Small intestine (tissue), 16 donors: ENCODE measurements at places on chromosomes 5 and 9. TPM values are rescaled to one million over a fixed set of nuclear protein-coding genes. Genes with fewer than 3 reads are reported as not detected.

DNA sequence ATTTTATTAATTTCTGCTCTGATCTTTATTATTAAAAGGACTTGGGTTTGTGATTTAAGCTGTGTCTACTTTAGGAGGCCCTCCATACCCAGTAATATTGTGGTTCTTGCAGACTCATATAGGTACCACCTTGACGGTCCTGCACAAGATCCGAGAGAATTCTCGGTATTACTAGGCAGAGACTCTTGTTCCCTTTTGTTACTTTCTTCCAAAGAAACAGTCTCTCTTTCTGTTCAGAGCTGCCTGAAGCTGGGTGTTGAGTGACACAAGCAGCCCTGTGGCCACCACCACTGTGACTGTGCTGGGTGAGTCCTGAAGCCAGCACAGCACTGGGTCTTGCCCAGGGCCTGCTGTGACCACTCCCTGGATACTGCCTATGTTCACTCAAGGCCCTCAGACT is 666.6 kb downstream of the SEMA5A start:
- no peaks in the 10 kb centered on the region for H3K27me3 ChIP-seq
- H3K4me1 ChIP-seq = no peaks in the 10 kb centered on the region
- no peak for DNase-seq
- H3K36me3 ChIP-seq = no peaks in the 10 kb centered on the region

DNA sequence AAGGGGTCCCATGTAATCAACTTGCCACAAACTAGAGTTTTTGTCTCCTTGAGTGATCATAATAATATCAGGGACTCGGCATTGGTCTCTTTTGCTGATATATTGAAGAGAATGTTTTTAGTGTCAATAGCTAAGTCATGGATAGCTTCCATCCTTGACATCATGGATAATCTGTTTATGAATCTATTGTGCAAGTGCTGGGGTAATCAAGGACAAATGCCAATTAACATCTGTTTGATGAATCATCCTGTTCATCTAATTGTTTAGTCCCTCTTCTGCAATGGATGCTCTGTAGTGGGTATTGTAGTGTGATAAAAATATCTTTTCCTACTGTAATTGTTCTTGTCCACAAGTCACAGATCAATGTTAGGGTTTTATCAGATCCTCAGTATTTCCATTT is 607.5 kb upstream of the SEMA6A start:
- no peak for DNase-seq
- no peaks in the 10 kb centered on the region for H3K27me3 ChIP-seq
- no peaks in the 10 kb centered on the region for H3K4me1 ChIP-seq
- H3K36me3 ChIP-seq = no peaks in the 10 kb centered on the region

DNA sequence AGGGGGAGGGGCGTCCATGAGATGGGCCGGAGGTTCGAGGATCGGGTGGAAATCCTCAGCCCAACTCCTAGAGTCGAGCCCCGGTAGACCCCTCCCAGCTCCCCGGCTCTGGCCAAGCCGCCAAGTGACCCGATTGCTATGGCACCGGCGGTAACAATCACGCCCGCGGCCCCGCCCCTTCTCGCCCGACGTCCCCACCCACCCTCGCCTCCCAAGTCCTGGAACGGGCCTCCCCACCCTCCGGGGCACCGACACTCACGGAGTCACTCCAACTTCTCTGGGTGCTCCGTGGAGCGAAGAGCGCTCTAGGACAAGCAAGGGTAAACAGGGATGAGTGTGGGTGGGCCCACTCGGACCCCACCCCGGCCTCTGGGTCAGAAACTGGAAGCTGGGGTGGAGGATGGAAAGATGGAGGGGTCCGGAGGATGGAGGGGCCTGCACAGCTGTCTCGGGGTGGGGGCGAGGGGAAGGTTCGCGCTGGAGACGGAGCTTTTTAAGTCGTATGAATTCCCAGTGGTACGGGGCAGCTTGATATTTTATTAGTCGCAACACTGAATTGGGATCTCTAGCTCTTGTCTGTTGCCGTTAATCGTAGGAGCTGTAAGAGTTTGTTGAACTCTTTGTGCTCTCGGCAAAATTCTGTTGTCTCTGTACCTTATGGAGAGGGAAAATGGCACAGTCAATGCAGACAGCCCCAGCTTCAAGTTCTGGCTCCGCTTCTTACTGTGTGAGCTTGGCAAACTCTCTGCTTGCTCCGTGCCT is at the start of gene SPACA9:
SPACA9 (plus strand) TSS at position 204 of the 762 bp plus-strand sequence. CDS start 5,050 bp downstream, outside the sequence.
- peak; percentile 33 for DNase-seq
- no peaks in the 10 kb centered on the region for H3K27me3 ChIP-seq
- peaks cover under 1% of the 10 kb centered on the region for H3K36me3 ChIP-seq
- H3K4me3 ChIP-seq = peak within 1 kb of the TSS; percentile 95
- H3K4me1 ChIP-seq = no peaks in the 10 kb centered on the region

GRCh38 chr5:121019106-121019505 is 555.0 kb downstream of the PRR16 start:
- H3K27me3 ChIP-seq = no peaks in the 10 kb centered on the region
- no peaks in the 10 kb centered on the region for H3K36me3 ChIP-seq
- no peak overlapping the region for H3K4me3 ChIP-seq
- DNase-seq = no peak
- no peaks in the 10 kb centered on the region for H3K4me1 ChIP-seq

DNA sequence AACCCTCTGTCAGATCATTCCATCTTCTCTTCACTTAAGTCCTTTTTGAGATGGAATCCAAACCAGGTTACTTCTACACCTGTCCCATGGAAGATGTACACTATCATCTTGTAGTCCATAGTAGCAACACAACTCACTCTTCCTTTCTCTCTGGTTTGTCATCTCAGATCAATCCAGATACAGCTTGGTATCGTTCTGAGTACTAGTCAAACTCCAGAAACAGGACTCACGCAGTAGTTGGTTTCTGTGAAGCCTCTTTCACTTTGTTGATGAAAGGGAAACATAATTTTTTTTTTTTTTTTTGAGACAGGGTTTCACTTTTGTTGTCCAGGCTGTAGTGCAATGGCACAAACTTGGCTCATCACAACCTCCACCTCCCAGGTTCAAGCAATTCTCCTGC is 484.0 kb downstream of the PRDM9 start:
- H3K27me3 ChIP-seq = no peaks in the 10 kb centered on the region
- H3K4me3 ChIP-seq = no peak overlapping the region
- no peaks in the 10 kb centered on the region for H3K36me3 ChIP-seq
- no peaks in the 10 kb centered on the region for H3K4me1 ChIP-seq
- DNase-seq = no peak

DNA sequence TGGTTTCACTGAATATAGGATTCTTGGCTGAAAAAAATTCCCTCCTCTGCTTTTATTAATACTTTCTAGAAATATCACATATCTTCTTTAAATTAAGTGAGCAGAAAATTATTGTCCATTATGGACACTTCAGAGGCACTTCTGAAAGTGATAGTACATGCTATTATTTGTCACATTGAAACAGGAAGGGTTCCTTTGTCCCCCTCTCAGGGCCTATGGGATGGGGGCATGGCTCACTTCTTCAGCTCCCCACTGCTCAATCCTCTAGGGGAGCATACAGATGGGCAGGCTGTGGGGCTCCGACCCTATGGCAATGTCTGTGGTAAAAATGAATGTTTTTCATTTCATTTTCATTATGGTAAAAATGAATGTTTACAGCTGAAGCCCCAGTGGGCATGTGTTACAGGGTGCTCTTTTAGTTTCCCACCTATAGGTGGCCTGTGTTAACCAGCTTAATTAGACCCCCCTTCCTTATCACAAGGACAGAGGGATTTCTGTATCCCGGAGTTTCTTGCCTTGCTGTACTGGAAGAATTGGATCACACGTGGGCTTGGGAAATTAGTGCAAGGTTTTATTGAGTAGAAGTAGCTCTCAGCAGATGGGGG is 1225.2 kb downstream of the PTPRD start:
- H3K27me3 ChIP-seq = no peaks in the 10 kb centered on the region
- H3K4me1 ChIP-seq = no peaks in the 10 kb centered on the region

- H3K27ac ChIP-seq = no peak overlapping the region
- H3K4me1 ChIP-seq = peaks cover 2% of the 10 kb centered on the region
- H3K4me3 ChIP-seq = no peak overlapping the region
- no peak for DNase-seq
- H3K27me3 ChIP-seq = no peaks in the 10 kb centered on the region
These were observed 89.3 kb upstream of the ALDH1A1 start for GRCh38 chr9:73042155-73042554.

MORN5 gene
- polyA plus RNA-seq = not detected

C9orf50 gene
- not detected for polyA plus RNA-seq

SLCO4C1 gene
- polyA plus RNA-seq = not detected

DRD1 gene
- polyA plus RNA-seq = not detected

ALDOB gene
- polyA plus RNA-seq = 1,577 TPM

KCNV2 gene
- not detected for polyA plus RNA-seq

PRR7 gene
- 0.86 TPM for polyA plus RNA-seq
